Activated T-cell treated with anti-CD3 and anti-CD28 coated beads, Interleukin-2, amount 50 U/mL, for 72 hours (primary cell): ENCODE measurements at places on chromosomes 5 and 9.

GRCh38 chr9:99405359-99405758, 183.3 kb downstream of the SEC61B start:
- no peak for DNase-seq

- no peak for DNase-seq
Observed at GRCh38 chr9:14238518-14238917, 75.4 kb downstream of the NFIB start.

DNA sequence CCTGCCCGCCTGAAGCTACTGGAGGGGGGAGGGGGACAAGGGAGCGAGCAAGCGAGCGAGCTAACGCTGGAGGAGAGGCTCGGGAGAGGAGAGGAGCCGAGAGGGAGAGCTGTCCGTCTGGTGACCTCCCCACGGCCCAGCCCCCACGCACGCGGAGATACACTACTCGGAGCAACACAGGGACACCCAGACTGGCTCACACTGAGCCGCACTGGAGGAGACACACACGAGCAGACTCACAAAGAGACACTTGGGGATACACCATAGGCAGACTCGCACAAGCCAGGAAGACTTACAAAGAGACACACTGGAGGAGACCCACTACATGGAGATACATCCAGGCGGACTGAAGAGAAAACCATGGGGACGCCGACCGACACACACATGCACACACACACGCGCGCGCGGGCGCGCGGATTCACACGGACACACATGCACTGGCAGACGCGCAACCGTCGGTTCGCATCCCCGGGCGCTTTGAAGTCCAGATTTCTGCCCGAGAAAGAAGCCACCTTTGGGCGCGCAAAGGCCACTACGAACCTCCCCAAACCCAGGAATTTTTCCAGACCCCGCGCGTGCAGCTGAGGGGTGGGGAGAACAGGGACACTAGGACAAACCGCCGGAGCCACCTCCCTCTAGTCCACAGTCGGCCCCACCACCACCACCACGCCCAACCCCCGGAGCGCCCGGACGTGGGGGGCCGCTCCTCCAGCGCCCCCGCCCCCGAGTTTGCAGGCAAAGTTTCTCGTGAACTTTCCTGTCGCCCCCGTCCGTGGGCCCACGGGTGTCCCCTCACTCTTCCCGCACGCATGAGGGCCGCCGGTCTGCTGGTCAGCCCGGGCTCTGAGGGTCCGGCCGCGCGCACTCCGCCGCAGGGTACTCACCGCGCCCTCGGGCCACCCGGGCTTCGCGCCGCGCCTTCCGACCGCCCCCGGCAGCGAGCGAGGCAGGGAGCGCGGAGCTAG, 571 bp downstream of the CNTFR start:
- no peak for DNase-seq

DNA sequence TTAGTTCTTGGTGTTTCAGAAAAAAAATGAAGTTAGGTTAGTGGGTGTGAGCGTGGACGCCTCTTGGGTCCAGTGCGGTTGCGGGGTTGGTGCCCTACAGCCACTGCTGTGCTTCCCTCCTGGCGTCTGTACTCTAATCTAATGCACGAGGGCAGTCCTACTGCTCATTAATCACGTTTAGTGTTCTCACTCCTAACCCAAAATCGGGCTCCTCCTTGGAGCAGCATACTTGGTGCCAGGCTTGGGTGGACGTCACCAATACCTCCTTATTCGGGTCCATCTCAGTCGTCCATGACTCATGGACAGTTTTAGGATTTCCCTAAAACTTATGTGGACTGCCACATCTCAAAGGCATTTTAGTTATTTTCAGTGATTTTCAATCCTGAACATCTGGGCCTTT, 41.6 kb downstream of the TRIO start:
- DNase-seq = no peak
